Heart left ventricle (tissue), 16 donors: ENCODE measurements at places on chromosomes 16 and 17. TPM values are rescaled to one million over a fixed set of nuclear protein-coding genes. Genes with fewer than 3 reads are reported as not detected.

DNA sequence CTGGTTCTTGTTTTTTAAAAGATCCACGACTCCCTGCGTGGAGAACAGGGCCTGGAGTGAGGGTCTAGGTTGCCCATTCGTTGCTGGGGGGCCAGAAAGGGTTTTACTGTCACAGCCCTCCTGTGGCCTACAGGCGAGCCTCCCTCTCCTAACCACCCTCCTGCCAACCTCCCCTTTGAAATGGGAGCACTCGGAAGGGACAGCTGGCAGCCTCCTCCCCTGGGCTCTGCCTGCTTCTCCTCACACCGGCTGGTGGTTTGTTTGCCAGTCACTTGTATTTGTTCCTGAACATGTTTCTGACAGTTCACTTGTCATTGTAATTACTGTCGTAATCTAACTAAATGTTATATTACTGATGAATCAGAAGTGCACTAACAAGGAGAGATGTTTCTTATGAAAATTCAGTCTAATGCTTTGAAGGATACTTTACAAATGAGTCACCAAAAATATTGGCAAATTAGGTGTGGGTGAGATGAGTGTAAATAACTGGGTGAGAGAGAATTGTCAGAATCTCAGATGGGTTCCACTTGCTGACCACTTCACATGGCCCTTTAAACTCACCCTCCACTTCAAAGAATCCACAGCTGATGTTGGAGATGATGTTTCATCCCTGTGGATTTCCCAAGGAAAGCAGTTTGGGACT is 2.7 kb upstream of the SPPL2C start:
- no peaks in the 10 kb centered on the region for H3K36me3 ChIP-seq
- H3K4me3 ChIP-seq = no peak overlapping the region

DNA sequence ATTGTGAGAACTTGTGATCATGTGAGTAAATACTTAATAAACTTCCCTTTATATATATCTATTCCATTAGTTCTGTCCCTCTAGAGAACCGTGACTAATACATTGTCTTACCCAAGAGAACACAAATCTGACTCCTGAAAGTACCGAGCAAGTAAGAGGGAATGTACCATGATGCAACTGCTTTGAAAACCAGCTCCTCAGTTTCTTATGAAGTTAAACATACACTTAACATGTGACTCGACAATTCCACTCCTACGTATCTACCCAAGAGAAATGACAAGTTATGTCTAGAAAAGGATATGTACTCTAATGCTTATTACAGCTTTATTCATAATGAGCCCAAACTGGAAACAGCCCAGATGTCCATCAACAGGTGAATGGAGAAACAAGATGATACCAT is 8.8 kb upstream of the GJD3 start:
- no peak overlapping the region for H3K4me3 ChIP-seq
- H3K27me3 ChIP-seq = no peaks in the 10 kb centered on the region
- H3K36me3 ChIP-seq = no peaks in the 10 kb centered on the region

DNA sequence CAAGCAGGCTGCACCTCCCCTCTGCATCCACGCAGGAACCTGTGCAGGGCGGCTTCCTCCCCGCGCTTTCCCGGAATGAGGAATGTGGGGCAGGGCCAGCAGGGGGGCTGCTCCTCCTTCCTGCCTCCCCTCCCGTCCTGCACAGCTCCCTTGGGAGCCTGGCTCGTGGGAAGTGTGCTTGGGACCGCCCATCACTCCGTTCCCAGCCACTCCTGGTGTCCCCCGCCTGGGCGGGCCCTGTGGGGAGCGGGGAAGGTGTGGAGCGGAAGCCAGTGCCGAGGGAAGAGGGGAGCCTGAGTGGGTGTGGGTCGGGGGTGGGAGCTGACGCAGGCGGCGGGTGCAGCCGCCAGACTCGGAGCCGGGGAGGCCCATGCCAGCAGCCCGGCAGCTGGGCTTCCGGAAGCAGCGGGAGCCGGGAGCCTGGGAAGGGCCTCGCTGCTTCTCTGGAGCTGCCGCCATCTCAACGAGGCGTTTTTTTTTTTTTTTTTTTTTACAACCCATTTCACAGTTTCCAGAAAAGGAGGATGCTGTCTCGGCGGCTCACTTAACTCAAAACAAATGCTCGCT is 24.1 kb downstream of the BAHCC1 start:
- no peaks in the 10 kb centered on the region for H3K36me3 ChIP-seq
- no peak overlapping the region for H3K4me3 ChIP-seq
- DNase-seq = peak; percentile 97
- H3K4me1 ChIP-seq = peaks cover 74% of the 10 kb centered on the region

DNA sequence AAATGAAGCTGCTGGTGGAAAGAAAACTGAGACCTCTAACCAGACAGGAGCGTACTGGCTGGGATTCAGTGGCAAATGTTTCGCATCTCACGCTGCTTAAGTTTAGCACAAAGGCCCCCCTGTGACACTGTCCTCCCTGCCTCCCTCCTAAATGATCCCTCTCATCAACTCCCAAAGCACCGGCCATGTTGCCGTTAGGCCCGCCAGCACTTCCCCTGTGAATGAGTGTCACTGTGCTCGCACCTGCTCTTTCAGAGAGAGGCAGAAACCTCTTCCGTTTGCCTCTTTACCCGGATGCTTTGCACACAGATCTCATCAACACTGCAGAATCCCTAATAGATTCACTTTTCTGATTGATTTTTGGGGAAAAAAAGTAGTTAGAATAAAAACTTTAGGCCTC is 26.5 kb downstream of the MBTPS1 start:
- DNase-seq = no peak
- H3K4me3 ChIP-seq = no peak overlapping the region
- H3K27ac ChIP-seq = no peak overlapping the region
- H3K27me3 ChIP-seq = no peaks in the 10 kb centered on the region
- peaks cover 97% of the 10 kb centered on the region for H3K36me3 ChIP-seq
- H3K4me1 ChIP-seq = no peaks in the 10 kb centered on the region

Gene MEIOC
- not detected for total RNA-seq
